ENCODE measurements at places on chromosomes 3 and 15. TPM values are rescaled to one million over a fixed set of nuclear protein-coding genes. Genes with fewer than 3 reads are reported as not detected.

The RAB5A gene
- 16.8 TPM for total RNA-seq

The KBTBD13 gene
- not detected for total RNA-seq

The ABHD10 gene
- 36.5 TPM for total RNA-seq

The DVL3 gene
- 48.4 TPM for total RNA-seq
